ENCODE measurements at places on chromosomes 6 and 20.

- no peak for DNase-seq
Observed at GRCh38 chr6:98695091-98695801, 139.1 kb upstream of the POU3F2 start.

DNA sequence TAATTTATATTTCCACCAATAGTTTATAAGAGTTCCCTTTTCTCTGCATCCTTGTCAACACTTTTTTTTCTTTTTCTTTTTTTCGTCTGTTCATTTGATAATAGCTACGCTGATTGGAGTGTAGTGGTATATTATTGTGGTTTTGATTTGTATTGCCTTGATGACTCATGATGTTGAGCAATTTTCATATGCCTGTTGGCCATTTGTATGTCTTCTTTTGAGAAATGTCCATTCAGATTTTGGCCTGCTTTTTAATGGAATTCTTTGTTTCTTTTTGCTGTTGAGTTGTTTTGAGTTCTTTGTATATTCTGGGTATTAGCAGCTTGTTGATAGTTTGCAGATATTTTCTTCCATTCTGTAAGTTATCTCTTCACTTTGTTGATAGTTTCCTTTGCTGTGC is 773.4 kb downstream of the KIF16B start:
- no peak for DNase-seq

- DNase-seq, result no peak
Observed at GRCh38 chr6:42745083-42745639, 742 bp downstream of the TBCC start.

GRCh38 chr6:105372142-105372848 is 30.6 kb downstream of the PREP start:
- DNase-seq, result no peak

GRCh38 chr6:19368511-19368910 is 468.7 kb upstream of the ID4 start:
- DNase-seq, result no peak

- DNase-seq, result no peak
Observed at GRCh38 chr6:106739387-106739786, 110.0 kb downstream of the QRSL1 start.

DNA sequence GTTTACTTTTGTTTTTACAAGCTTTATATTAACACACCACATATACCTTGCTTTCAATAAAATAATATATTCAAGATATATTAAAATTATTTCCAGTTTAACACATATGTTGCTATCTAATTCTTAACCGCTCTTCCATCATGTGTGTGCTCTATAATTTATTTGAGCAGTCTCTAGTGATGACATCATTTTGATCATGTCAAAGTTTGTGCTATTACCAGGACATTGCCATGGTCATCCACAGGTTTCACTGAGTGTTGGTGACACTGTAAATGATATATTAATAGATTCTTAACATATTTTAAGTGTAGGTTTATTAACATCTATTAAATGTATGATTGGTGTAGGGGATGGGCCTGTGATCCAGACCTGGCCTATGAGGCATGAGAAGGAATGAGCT is 17.1 kb upstream of the CST4 start:
- DNase-seq, result no peak

- no peak for DNase-seq
Observed at GRCh38 chr20:61219021-61219431, 33.0 kb upstream of the CDH4 start.

DNA sequence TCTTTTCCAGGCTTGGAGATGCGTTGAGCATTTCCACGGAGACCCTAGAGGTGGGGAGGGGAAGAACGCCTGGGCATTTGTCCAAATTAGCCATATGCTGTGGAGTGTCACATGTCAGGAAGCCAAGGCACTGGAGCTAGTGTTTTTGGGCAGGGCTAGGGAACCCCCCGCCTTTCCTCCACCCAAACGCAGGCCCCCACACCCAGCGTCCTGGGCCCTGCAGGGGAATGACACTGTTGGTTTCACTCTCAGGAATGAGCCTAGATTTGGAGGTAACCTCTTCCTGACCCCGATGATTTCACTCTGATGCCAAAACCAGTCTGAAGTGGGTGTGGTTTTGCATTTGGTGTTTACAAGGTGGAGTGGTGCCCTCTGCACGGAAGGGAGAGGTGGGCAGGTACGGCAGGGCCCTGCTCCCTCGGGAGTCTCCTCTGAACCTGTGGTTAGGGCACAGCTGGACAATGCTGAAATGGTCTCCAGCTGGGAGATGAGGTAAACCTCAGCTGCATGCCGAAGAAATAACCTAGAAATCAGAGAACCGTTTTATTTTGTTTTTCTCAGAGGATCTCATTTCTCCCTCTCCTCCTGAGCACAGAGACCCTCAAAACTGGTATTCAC is 29.5 kb downstream of the MTHFD1L start:
- DNase-seq, result peak; percentile 16

GRCh38 chr6:87738000-87738399 is 36.0 kb upstream of the AKIRIN2 start:
- DNase-seq, result no peak
